ENCODE measurements at places on chromosomes 5 and 9.

DNA sequence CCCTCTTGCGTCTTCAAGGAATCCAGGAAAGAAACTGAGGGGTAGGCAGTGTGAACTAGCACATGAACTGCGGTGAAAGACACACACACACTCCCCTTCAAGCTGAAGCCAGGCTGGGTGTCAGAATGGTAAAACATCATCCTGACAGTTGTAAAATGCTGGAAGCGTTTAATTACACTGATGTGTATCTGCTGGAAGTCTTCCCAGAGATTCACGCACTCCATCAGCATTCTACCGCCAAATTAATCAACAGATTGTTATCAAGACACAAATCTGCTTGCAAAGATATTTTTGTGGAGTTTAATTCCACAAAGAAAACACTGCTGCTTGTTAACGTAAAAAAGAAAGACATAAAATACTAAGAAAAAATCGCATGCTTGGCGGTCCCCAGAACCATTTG, 241.0 kb upstream of the NFIL3 start:
- no peak for DNase-seq

- DNase-seq, result no peak
Measured at GRCh38 chr5:67160985-67161384, 35.6 kb downstream of the CD180 start.

- no peak for DNase-seq
Measured at GRCh38 chr9:134321946-134322741, 4.1 kb upstream of the RXRA start.

- no peak for DNase-seq
Measured at GRCh38 chr5:147483188-147483790, 26.6 kb downstream of the DPYSL3 start.

DNA sequence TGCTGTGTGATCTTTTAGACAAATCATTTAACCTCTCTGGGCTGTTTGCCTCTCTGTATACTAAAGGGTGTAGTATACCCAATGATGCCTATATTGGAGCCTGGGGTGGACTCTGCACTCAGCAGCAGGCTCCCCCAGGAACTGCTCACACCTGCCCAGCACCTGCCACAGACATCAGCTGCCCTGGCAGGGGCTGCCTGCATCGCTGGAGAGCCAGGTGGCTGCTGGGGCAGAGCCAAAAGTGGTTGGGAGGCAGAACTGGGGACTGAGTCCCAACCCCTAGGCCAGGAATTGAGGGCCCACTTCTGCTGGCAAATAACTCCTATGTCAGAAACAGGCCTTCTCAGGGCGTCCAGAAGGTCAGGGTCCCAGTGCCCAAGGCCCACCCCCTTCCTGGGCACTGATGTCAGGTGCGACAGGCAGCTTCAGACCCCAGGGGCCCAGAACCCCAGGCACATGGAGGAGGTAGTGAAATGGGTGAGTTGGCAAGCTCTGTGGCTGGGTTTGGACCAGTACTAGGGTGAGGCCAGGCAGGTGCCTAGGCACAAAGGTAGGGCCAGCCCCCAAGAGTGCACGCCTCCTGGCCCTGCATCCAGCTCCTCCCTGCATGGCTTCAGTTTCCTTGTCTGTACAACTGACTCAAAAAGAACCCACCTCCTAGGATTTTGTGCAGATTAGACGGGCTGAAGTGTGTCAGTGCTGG, 5.8 kb downstream of the UNC5A start:
- DNase-seq, result no peak

- DNase-seq, result peak; percentile 33
Measured at GRCh38 chr5:135462304-135462703, 10.2 kb upstream of the TIFAB start.

GRCh38 chr5:118185018-118185417, 803.3 kb downstream of the DTWD2 start:
- DNase-seq, result no peak

GRCh38 chr5:100731768-100732167, 171.3 kb downstream of the ST8SIA4 start:
- no peak for DNase-seq

GRCh38 chr5:142036918-142037317, 24.1 kb upstream of the GNPDA1 start:
- no peak for DNase-seq

- no peak for DNase-seq
Measured at GRCh38 chr9:125646621-125647100, 60.3 kb downstream of the MAPKAP1 start.

DNA sequence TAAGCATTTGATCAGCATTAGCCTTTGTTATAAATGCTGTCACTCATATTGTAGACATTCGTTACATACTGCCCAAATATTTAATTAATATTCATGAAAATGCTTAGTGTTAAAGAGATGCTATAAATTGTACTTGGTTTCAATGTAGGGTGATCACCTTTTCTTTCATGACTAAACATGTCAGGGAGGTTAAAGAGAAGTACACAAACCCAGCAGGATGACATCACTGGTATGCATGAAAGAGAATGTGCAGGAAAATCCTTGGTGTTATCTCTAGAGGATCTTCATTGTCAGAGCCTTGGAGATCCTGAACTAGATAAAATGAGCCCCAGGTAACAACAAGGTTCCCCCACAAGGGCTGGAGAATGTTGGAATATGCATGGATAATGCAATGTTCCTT, 33.0 kb upstream of the SV2C start:
- DNase-seq, result no peak

DNA sequence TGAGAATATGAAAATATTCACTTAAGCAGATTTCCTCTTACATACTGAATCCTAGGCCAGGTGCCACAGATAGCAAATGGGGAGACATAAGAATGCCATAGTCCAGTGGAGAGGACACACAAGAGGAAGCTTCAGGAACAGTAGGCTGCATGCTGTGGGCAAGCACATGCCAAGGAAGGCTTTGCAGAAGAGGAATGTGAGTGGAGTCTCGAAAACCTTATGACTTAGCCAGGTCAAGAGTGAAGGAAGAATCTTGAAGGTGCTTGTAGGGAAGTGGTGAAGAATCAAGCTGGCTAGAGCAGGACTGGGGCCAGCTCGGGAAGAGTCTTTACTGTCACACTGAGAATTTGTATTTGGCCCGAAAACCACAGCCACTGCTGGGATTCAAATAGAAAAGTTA, 20.4 kb downstream of the RPS23 start:
- no peak for DNase-seq
